AG20443 (cell line): ENCODE measurements at places on chromosomes 3 and 15.

DNA sequence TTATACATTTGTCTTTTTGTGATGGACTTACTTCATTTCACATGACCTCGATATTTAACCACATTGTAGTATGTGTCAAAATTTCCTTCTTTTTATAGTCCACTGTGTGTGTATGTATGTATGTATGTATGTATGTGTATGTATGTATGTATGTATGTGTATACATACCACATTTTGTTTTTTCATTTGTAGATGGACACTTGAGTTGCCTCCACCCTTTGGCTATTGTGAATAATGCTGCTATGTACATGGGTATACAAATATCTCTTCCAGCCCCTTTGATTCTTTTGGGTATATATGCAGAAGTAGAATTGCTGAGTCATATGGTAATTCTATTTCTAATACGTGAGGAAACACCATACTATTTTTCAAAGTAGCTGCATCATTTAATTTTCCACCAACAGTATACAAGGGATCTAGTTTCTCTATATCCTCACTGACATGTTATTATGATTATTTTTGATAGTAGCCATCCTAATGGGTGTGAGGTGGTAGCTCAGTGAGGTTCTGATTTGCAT lies 228.2 kb downstream of the OPA1 start:
- no peak for DNase-seq

DNA sequence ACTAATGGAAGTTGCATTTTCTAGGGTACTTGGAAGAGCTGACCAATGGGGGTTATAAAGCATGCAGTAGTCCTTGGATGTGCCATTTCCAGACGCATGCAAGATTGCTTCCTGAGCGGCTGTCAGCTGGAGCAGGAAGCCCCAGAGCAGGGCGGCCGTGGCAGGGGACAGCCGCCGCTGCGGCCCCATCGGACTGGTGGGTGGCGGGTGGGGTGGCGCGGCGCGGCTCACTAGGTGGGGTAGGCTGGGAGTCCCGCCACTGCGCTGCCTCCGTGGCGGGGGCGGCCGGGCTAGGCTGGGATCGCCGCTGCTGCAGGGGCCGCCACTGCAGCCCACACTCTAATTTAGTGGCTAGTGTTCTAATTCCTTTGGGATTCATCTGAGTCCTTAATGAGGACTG lies 56.5 kb upstream of the FGF7 start:
- DNase-seq = no peak

DNA sequence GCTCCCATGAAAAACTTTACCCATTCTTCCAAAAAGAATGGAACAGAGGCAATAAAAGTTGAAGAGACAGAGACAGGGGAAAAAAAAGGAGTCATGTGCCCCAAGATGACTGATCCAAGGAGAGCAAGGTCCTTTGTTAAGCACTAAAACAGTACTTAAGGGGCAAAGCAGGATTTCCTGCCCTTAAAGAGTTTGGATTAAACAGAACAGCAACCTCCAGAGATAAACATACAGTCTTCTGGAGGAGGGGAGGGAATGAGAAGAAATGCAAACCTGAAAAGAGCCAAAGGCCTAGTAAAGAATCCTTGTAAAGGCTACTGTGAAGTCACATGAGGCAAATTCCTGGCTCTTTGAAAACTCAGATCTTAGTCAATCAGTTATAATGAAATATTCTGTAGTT lies 38.2 kb downstream of the SHQ1 start:
- DNase-seq = no peak

DNA sequence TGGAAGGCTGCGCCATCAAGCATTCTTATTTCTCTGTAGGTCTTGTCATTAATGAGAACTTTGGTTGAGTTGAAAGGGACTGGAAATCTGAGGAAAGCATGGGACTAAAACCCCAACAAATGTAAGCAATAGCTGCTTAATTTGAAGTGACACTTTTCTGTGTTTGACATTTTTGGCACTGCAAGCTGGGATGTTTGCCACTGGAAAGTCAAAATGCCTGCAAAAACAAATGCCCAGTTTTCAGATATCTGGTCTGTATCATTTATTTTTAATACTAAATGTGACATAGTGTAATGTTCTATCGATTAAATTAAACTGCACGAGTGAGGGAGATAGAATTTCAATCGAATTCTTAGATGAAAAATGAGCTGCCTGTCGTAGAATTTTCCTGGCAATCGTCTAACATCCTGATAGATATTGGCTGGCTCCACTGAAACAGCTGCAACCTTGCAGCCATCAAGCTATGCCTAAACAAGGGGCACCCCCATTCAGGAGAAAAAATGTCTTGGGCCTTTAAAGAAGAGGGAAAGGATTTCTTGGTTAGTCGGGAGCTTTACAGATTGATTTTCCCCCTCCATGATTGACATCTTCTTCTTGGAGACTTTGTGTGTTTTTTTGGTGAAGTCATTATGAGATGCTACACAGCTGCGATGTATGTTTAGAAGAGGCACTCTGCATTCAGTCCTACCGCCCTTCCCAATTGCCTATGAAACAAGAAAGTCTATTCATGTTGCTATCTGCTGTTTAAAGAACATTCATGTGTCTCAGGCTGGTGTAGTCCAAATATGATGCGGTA lies 316.7 kb upstream of the TBL1XR1 start:
- DNase-seq = no peak

DNA sequence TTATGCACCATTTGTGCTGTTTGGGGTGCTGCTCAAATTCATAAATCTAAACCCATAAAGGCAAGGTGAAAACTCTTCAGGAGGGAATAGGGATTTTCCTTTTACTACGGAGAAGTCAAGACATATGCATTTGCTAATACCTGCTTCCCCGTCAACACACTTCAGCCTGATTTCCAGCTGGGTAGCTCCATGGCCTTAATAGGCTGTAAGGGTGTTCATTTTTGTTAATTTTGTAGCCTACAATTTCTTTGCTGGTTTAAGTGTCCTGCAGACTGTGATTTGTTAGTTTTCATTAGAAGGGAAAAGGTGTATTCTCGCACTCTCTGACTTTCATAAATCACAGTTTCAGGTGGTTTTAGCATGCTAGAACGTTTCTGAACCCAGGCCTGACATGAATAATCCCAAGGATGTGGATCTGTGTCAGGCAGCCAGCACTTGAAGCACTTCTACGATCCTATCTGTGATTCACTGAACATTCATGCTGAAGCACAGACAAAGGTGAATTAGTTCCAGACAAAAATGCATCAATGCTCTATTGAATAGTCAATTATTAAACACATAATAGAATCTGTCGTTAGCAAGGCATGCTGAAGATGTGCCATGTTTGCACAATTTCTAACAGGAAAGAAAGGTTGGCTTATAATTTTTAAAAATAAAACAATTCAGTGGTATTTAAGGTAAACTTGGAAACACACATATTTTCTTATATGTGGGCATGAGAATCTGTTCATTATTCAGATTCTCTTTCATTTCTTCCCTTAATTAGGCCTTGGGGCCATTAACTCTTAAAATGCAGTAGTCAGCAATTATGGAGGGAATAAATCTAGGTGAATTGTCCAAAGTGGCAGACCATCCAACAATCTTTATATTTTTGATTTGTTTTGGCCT lies 17.9 kb upstream of the NMNAT3 start:
- DNase-seq = no peak

GRCh38 chr3:152825566-152825965 lies 9.4 kb upstream of the P2RY1 start:
- DNase-seq = no peak

GRCh38 chr3:32045091-32045915 lies 61.1 kb upstream of the GPD1L start:
- peak; percentile 36 for DNase-seq

- peak; percentile 49 for DNase-seq
These were observed 106.1 kb downstream of the WDR76 start for GRCh38 chr15:43932907-43933306.

- DNase-seq = no peak
These were observed 438.2 kb upstream of the ARRDC4 start for GRCh38 chr15:97522347-97522746.

DNA sequence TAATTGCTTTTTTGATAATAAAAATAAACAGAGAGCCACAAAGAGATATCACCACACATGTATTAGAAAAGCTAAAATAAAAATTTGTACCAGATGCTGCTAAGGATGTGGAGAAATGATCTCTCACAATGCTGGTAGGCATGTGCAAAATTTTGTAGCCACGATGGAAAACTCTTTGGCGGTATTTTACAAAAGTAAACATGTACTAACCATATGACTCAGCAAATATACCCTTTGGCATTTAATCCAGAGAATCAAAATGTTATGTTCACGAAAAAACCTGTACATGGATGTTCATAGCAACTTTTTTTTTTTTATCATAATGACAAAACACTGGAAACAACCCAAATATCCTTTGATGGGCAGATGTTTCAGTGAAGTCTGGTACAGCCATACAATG lies 261.2 kb downstream of the LPP start:
- no peak for DNase-seq

GRCh38 chr3:122880624-122881023 lies 85.8 kb downstream of the SLC49A4 start:
- no peak for DNase-seq

GRCh38 chr3:129323651-129324294 lies 45.1 kb downstream of the HMCES start:
- peak; percentile 53 for DNase-seq
